LHCN-M2 (cell line): ENCODE measurements at places on chromosomes 6 and 20. TPM values are rescaled to one million over a fixed set of nuclear protein-coding genes. Genes with fewer than 3 reads are reported as not detected.

DNA sequence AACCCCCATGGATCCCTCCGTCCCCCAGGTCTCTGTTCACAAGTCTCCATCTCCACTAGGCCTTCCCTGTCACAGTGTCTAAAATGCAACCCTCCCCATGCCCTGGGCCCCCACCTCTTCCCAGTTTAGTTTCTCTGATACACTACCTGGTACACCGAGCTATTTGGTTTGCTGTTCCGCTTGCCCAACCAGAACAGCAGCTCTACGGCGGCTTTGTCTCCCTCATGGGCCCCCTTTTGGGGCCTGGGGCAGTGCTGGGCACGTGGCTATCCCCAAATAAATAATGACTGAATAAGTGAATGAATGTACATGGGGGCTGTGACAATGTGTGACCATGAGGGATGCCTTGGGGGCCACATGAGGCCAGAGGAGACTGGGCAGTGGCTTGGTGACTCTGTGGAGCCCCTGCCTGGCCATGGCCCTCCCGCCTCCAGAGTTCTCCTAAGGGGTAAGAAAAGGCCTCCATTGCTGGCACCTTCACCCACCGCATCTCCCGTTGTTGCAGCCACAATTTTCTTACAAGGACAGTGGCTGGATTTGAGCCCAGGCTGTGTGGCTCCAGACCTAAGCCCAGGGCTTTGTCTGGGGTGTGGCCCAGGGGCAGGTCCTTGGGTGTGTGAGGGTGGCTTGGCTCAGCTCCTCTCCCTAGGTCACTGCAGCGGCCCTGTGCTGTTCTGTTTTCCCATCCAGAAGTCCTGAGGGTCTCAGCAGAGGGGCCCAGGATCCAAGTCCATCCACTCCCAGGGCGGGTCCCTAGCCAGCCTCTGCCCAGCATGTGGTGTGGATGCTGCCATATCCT, 408.5 kb upstream of the SULF2 start:
- DNase-seq, result no peak

- DNase-seq, result no peak
Measured at GRCh38 chr20:52612046-52612632, 360.0 kb upstream of the TSHZ2 start.

GRCh38 chr6:168683621-168684020, 242.6 kb downstream of the SMOC2 start:
- no peak for DNase-seq

- no peak for DNase-seq
Measured at GRCh38 chr20:63792866-63793265, 38.2 kb downstream of the ZBTB46 start.

Gene ESR1
- 0.23 and 0.58 TPM in 2 replicates for total RNA-seq

Gene FAM83B
- not detected in 2 replicates for total RNA-seq
